ENCODE measurements at places on chromosomes 6 and 20.

GRCh38 chr6:129874837-129875236 is 13.7 kb upstream of the TMEM244 start:
- no peak for DNase-seq

DNA sequence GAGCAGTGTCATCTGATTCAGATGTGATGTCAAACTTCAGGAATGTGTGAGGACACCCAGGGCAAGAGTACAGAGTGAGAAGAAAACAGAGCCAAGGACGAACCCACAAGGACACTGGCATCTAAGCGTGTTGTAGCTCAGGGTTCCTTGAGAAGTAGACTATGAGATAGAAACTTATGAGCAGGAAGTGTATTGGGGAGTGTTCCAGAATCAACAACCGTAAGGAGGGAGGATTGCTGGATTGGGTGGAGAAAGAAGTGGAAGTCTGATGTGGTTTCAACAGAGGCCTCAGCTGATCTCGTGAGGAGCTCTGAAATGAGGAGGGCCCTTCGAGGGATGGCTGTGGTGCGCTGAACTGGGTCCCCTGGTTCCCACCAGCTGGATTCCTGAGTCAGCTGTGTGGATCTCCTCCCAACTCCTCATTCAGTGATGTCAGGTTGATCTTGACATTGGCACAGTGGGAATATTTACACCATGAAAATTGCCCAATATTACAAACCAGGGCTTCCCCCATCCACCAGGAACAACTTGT is 25.7 kb upstream of the IGF2R start:
- no peak for DNase-seq

- no peak for DNase-seq
Measured at GRCh38 chr6:41935193-41935574, 6.4 kb downstream of the CCND3 start.

DNA sequence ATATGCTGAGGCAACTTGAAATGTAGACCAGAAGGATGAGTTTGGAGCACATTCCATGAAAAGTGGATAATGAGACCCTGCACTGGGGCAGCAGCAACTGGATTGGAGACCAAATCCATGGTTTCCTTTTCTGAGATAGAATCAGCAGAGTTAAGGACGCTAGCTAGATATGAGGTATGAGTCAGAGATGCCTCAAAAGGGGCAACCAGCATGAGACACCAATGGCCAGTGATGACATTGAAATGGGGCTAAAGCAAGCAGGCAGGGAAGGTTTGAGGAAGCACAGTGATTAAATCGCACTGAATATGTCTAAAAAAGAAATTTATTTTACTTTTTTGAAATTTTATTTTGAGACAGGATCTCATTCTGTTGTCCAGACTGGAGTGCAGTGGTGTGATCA is 802.4 kb downstream of the TFAP2A start:
- DNase-seq = no peak

DNA sequence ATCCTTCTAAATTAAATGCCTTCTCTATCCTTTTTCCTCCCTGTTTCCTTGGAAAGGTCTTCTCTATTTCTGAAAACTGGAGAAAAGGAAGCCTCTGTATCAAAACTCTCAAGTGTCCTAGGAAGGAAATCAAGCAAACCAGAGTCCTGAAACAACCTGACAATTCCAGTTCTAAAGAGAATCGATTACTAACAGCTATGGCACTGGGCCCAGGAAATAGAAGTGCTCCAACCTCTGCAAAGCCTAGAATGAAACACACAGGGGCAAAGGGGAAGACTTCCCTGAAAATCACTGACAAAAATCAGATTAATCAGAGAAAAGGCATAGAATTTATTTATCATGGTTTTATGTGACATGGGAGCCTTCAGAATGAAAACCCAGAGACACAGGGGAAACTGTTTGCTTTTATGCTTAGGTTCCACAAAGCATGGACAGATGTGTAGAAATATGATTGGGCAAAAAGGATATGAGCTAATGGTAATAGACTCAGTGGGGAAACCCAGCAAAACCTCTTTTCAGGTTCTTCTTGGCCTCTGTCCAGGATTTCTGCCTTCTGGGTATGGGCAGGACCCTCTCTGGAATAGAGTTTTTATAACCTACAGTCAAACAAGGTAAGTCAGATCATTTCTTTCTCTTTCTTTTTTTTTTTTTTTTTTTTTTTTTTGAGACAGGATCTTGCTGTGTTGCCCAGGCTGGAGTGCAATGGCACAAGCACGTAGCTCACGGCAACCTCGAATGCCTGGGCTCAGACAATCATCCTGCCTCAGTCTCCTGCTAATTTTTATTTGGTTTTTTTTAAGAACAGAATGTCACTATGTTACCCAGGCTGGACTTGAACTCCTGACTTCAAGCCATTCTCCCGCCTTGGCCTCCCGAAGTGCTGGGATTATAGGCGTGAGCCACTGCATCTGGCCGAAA is 91.7 kb downstream of the CD24 start:
- DNase-seq = no peak

DNA sequence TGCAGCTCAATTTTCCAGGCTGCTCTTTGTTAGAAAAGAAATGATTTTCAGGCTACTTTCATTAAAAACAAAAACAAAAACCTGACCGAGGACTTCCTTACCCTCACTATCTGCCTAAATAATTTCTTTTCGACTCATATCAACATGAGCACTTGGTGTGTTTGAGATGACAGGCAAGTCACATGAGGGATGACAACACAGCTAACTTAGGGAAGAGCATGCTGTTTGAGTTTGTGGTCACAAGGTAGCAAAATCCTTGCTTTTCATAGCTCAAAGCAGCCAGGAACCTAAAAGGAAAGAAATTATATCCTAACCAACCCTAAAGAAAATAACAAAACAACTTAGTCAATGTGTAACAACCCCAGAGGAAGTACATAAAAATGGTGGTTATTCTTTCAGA is 459.5 kb downstream of the KIF16B start:
- DNase-seq = no peak

DNA sequence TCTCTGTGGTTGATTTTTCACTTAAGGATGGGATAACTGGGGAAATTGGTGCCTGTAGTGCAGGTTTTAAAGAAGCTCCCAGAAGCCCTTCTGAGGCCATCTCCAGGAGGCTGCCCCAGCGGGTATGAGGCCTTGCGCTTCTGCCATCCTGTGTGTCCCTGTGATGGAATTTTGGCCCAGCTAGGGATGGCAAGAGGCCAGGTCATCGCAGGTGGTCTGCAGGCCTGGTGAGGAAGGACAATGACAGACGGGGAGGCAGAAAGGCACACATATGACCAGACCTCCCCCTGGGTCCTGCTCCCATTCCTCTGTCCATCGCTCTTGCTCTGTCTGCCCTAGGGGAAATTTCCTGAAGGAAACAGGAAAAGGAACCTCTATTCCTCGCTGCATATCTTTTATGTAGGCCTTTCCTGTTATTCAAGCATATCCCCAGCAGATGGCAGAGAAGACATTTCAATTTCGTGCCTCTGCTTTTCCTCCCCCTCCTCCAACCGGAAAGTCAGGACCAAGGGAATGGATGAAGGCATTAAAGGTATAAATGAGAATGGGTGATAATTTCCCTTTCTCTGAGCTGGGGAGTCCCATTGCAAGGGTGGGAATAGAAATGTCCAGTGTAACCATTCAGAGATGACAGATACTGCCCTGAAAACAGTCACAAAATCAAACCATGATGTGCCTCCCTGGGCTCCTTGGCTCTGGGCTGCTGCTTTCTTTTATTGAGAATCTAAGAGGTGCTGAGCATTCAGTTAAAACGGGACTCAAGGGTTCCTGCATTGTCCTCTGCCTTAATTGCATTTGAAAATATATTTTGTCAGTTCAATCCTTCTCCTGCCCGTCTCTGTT is 17.6 kb upstream of the HLA-F start:
- no peak for DNase-seq

DNA sequence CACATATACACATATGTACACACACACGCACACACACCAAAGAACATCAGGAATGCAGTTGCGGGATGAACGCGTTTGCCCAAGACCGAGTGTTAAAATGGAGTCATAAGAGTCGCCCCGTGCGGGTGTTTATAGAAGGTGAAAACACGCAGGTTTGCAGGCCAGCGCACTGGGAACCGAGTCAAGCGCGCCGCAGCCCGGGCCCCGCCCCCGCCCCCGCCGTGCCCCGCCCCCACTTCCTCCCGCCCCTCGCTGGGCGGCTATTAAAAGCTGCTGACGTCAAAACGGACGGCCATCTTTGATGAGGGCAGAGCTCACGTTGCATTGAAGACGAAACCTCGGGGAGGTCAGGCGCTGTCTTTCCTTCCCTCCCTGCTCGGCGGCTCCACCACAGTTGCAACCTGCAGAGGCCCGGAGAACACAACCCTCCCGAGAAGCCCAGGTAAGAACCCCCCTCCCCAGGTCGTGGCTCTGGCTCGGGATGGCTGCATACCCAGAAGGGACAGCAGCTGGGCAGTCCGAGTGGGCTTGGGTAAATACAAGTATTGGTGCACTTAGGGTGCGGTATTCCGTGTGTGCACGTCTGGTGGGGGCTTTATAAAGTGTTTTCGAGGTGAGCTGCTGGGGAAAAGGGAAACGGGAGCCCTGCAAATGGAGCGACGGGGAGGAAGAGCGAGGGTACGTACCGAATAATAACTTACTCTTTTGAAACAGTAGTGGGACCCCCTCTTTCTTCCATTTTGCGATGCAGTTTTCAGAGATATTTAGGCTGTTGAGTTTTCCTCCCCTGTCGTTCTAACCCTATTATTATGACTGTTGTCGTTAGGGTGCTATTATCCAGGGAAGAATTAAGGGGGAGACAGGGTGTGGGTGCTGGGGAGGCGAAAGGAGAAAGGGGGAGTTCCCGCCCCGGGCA is at the start of gene SNAP25:
Gene SNAP25 (plus strand): TSS at position 295 of the 916 bp plus-strand sequence. CDS start 56,662 bp downstream, outside the sequence.
- no peak for DNase-seq

DNA sequence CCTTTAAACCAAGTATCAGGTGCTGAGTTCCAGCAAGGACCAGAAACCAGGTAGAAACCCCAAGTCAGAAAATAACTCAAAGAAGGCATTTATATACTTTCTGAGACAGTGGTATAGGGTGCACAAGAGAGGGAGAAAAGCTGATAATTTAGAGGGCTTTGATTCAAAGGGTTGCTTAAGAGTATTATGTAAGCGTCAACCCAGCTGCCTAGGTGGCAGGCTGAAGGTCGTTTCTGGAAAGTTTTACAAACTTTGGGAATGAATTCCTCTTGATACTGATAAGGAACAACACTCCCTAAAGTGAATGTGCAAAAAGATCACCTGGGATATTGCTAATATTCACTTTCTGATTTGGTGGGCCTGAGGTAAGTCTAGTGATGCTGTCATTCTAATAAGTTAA is 800.7 kb downstream of the MAFB start:
- DNase-seq = no peak

DNA sequence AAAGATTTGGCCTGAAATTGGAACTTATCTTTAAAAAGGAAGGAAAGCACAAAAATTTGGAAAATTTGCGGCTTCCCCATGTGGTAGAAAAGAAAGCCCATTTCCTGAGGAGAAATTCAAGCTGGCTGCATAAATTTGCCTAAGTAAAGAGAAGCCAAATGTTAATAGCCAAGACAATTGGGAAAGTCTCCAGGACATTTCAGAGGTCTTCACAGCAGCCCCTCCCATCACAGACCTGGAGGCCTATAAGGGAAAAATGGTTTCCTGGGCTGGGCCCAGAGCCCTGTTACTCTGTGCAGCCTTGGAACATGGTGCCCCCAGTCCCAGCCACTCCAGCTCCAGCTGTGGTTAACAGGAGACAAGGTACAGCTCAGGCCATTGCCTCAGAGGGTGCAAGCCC is 736.5 kb downstream of the HACE1 start:
- DNase-seq = no peak

DNA sequence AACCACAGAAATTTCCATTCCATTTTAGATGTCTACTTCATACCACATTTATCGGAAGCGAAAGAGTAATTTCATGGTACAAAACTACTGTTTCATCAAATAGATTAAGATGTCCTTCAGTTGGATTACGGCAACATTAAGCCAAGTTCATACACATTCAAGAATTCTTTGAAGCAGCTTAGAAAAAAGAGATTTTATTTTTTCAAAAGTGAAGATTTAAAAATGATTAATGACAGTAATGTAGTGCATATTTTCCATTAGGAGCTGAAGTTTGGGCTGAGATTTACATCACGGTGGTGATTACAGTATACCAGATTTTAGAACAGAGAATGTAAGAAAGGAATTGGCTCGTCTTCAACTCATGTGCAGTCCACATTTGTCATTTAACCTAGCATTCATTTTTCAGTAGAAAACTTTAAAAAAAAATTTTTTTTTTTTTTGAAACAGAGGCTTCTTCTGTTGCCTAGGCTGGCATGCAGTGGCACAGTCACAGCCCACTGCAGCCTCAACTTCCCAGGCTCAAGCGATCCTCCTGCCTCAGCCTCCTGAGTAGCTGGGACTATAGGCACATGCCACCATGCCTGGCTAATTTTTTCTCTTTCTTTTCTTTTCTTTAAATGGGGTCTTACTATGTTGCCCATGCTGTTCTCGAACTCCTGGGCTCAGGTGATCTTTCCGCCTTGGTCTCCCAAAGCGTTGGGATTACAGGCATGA is 1.9 kb downstream of the SYNJ2 start:
- no peak for DNase-seq

GRCh38 chr6:26553264-26553634 is 15.1 kb downstream of the HMGN4 start:
- DNase-seq = no peak

DNA sequence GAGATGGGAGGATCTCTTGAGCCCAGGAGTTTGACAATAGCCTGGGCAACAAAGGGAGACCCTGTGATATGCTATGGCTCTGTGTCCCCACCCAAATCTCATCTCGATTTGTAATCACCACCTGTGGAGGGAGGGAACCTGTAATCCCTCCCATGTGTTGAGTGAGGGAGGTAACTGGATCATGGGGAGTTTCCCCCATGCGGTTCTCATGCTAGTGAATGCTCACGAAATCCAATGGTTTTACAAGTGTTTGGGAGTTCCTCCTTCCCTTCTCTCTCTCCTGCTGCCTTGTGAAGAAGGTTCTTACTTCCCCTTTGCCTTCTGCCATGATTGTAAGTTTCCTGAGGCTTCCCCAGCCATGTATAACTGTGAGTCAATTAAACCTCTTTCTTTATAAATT is 3.4 kb downstream of the NUDT3 start:
- DNase-seq = no peak

DNA sequence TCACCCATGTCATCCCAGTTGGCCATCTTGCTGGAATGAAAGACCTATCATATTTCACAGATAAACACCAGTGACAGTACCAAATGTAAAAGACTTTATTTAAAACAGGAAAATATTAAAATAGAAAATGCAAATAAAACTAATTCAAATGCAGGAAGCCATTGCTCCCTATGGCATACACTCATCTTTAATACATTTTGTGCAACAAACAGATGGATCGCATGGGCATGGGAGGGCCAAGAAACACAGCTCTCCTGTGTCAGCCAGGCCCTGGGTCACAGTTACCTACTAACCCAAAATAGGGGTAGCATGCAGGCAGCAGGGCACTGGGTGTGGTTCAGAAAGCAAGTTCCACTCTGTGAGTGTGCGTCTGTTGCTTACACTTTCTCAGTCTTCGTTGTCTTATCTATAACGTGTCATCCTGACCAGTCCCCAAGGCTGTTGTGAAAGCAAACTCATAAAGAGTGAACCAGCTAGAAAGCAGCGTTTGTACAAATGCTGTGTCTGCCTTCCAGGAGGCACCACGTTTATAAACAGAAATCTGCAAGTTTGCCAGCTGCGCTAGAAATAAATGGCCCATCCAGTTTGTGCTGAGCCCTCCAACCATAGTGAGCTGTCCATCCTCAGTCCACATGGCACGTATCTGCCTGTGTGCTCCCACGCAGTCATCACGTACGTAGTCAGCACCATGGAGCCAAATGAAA is 180.5 kb downstream of the SYNDIG1 start:
- no peak for DNase-seq
